NCI-H446 treated with DMSO at 0.1 percent for 48 hours (cell line): ENCODE measurements at places on chromosomes 12 and 14.

DNA sequence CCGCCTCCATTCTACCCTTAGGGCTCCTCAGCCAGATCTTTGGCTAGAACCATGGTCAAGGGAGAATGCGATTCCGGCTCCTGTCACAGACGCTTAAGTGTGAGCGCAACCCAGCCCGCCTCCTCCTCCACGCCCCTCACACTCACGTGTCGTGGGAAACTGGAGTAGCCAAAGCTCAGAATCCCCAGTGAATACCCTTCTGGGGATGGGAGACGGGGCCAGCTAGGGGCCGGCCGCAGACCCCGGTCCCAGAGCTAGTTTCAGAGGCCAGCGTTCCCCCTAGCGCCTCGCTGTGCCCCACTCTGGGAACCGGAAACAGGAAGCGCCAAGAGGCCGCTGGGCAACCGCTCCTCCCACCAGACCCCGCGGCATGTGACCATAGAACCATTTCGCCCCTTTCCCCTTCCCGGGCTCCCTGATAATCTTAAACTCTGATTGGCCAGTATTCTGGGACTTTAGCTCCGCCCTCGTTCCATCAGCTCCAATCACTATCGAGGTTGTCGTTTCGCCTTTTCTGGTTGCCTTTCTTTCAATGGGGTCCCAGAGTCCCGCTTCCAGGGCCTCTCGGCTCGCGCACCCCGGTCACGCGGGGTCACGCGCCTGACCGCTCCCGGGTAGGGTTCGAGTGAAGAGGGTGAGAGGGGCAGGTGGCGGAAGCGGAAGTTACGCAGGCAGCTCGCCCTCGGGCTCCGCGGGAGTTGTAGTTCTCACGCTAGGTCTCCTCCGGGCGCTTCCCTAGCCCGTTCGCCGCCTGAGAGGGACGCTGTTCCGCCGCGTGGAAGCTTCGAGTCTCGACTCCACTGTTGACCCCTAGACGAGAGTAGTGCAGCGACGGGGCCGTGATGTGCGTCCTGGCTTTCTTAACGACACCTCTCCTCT is at the start of gene M6PR:
Gene M6PR, minus strand, starts transcription at position 304 of the 879 bp plus-strand sequence. CDS start 3,241 bp downstream, outside the sequence.
- peak; percentile 94 for DNase-seq

DNA sequence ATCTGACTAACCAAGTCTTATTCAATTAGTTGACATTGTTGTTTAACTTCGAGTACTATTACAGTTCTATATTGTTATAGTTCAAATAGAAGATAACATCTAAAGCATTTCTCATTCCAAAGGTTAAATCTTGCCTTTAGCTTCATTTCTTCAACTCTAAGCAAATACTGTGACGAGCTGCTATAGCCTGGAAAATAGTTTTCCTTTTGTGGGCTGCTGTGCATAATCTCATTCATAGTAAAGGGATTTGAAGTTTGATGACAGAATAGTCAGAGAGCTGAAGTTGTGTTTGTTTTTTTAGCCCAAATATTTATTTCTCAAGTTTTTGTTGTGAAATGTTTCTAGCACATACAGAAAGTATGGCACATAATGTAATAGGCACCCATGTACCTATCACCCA is 13.4 kb downstream of the PSEN1 start:
- DNase-seq = no peak

GRCh38 chr12:59414051-59414450 is 181.8 kb upstream of the SLC16A7 start:
- DNase-seq = no peak

GRCh38 chr12:65648461-65648860 is 175.8 kb upstream of the HMGA2 start:
- no peak for DNase-seq

GRCh38 chr12:130494736-130495135 is 157.0 kb downstream of the PIWIL1 start:
- DNase-seq = no peak

GRCh38 chr12:57309420-57309819 is 58.4 kb upstream of the STAC3 start:
- DNase-seq = no peak

- no peak for DNase-seq
Measured at GRCh38 chr14:103904493-103905107, 23.7 kb upstream of the TDRD9 start.

GRCh38 chr12:119649202-119649808 is 18.6 kb upstream of the PRKAB1 start:
- no peak for DNase-seq

- DNase-seq = no peak
Measured at GRCh38 chr12:47124451-47124850, 44.7 kb upstream of the AMIGO2 start.

- DNase-seq = no peak
Measured at GRCh38 chr14:88286309-88286708, 36.8 kb downstream of the KCNK10 start.
